ENCODE measurements at places on chromosomes 1 and 21. TPM values are rescaled to one million over a fixed set of nuclear protein-coding genes. Genes with fewer than 3 reads are reported as not detected.

PDC gene
- polyA plus RNA-seq: not detected

NFASC gene
- 15.0 TPM for polyA plus RNA-seq

KIRREL1 gene
- 11.2 TPM for polyA plus RNA-seq

S100A2 gene
- polyA plus RNA-seq: 4.2 TPM

BLACAT1 gene
- 0.05 TPM for polyA plus RNA-seq

TRIM45 gene
- 3.3 TPM for polyA plus RNA-seq

KRTAP21-2 gene
- not detected for polyA plus RNA-seq

MAP3K7CL gene
- 10.6 TPM for polyA plus RNA-seq

ZBTB21 gene
- polyA plus RNA-seq: 7.6 TPM

SIM2 gene
- 0.03 TPM for polyA plus RNA-seq

UBL4B gene
- polyA plus RNA-seq: not detected

GUCA2A gene
- polyA plus RNA-seq: 0.61 TPM

MYOG gene
- polyA plus RNA-seq: not detected

ASAP3 gene
- 22.4 TPM for polyA plus RNA-seq

HRNR gene
- polyA plus RNA-seq: not detected

DIRAS3 gene
- 11.5 TPM for polyA plus RNA-seq

OR2W3 gene
- not detected for polyA plus RNA-seq

PRDM16 gene
- polyA plus RNA-seq: 2.3 TPM

OR2T2 gene
- not detected for polyA plus RNA-seq

HAO2 gene
- polyA plus RNA-seq: 0.80 TPM

EPHB2 gene
- polyA plus RNA-seq: 0.67 TPM

UMODL1 gene
- 0.79 TPM for polyA plus RNA-seq

TTC39A gene
- polyA plus RNA-seq: 8.7 TPM

COL11A1 gene
- polyA plus RNA-seq: 2.7 TPM

COX20 gene
- polyA plus RNA-seq: 123 TPM

PRAMEF18 gene
- polyA plus RNA-seq: not detected

NSUN4 gene
- polyA plus RNA-seq: 17.0 TPM

B3GALT6 gene
- polyA plus RNA-seq: 7.2 TPM

NDC1 gene
- polyA plus RNA-seq: 2.9 TPM

CDA gene
- polyA plus RNA-seq: 11.8 TPM

KCNJ9 gene
- 0.16 TPM for polyA plus RNA-seq

PLD5 gene
- polyA plus RNA-seq: 3.4 TPM

GJC2 gene
- polyA plus RNA-seq: 1.8 TPM

PKNOX1 gene
- polyA plus RNA-seq: 21.7 TPM

FAM72B gene
- 0.94 TPM for polyA plus RNA-seq

FNDC10 gene
- polyA plus RNA-seq: 2.0 TPM

C1orf74 gene
- 4.0 TPM for polyA plus RNA-seq

AADACL3 gene
- not detected for polyA plus RNA-seq

TNFRSF9 gene
- polyA plus RNA-seq: 0.08 TPM

GUCA2B gene
- not detected for polyA plus RNA-seq

CDK11B gene
- polyA plus RNA-seq: 43.6 TPM

PTCH2 gene
- polyA plus RNA-seq: 7.8 TPM

KIF17 gene
- polyA plus RNA-seq: 22.9 TPM

Data from adrenal gland (tissue), 19 donors.